IPS DF 6.9 (cell line): ENCODE measurements at places on chromosomes 5 and 9.

DNA sequence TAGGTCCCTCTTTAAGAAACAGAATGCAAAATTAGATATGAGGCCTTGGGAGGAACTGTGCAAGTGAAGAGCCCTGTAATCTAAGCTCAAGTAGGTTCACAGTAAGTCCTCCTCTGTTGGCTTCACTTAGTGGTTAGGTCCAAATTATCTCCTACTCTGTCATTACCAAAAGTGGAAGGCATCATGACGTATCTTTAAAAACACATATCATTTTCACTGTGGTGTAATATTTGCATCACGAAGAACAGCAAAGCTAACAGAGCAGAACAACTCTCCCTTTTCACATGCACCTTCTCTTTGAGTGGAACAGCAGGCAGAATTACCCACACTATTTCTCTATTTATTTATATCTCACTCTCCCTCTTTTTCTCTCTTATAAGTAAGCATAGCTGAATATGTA lies 240.5 kb upstream of the CCNH start:
- DNase-seq = no peak

GRCh38 chr5:74200560-74200959 lies 440.0 kb downstream of the ENC1 start:
- no peak for DNase-seq

- DNase-seq = no peak
Measured at GRCh38 chr5:92594031-92594430, 987.0 kb downstream of the NR2F1-AS1 start.

DNA sequence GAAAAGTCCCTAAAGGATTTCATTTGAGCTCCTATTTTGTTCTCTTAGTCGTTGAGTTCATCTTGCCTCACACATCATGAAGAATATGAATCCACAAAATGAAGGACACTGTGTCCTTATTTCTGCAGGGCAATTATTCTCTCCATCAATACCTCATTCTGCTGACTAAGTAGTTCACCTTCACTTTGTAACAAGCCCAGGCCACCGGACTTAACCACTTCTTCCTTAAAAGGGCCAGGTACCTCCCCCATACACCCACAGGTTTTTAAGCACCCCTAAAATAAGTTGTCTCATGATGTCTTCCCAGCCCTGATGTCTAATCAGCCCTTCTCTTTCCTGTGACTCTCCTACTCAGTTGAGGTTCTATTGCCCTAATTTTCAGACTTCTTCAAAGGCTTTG lies 67.1 kb upstream of the PLPP6 start:
- DNase-seq = no peak

GRCh38 chr5:6936031-6936430 lies 222.8 kb downstream of the TENT4A start:
- no peak for DNase-seq

DNA sequence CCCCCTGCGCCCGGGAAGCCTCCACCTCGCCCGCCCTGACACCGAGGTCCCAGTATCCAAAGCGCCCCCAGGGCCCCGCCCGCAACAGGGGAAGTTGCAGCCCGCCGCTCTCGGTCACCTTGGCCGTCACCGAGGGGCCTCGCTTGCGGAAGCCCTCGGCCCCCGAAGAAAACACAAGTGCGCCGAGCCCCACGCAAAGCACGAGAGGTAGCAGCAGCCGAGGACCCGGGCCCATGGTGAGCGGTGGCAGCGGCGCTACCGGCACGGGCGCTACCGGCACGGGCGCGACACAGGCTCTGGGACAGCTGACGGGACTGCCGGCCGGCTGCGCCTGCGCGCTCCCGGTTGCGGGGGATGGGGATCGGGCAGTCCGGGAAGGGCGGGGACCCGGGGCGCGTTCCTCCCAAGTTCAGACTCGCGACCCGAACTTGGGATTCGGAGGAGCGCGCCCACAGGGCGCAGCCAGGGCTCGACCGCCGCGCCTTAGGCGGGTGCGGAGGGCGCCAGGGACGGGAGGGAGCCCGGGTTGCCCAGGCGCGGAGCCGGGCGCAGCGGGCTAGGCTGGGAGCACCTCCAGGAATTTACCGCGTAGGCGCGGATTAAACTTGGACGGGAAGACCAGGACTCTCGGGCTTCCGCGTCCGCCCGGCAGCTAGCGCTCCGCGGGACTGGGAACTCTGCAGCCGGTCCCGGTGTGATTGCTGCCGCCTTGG lies at the start of gene PPIC:
TSS of gene PPIC (minus strand) at position 335 of the 713 bp plus-strand sequence. CDS start at position 235, 100 bp downstream.
- DNase-seq = no peak

DNA sequence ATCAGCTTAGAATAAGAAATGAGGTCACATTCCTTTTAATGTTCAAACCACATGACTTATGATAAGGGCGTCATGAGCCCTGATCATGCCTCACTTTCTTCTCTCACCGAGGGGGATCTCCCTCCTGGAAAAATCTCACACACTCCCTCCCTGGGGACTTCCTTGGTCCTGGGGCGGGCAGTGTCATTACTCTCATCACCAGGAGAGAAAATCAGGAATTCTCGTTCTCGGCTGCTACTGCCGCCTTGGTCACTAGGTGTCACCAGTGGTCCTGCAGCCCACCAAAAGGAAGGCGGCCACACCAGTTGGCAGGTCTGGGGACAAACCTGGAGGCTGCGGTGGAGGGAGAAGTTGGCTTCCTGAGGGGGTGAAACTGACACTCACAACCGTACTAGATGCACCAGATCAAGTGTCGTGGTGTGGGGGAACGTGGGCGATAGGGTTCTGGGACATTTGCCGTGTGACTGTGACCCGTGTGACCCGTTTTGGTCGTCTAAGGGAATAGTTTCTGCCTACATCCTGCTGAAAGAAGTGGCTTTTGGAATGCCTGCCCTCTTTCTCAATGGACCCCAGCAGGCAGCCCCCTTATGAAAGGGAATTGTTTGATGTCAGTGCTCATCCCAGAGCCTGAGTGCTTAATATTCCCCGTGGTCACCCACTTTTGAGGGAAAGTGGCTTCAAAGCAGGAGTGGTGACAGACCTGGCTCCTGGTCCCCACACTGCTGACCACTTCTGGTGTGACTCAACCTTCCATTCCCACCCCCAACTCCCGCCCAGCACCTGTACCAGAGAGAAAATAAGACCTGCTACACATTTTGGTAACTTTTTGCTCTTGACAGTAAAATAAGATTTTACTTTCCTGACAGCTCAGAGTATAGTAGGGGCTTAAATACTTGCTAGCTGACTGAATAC lies 63.2 kb downstream of the ACER2 start:
- peak; percentile 60 for DNase-seq

- no peak for DNase-seq
Measured at GRCh38 chr9:76353280-76353679, 40.9 kb downstream of the RFK start.

DNA sequence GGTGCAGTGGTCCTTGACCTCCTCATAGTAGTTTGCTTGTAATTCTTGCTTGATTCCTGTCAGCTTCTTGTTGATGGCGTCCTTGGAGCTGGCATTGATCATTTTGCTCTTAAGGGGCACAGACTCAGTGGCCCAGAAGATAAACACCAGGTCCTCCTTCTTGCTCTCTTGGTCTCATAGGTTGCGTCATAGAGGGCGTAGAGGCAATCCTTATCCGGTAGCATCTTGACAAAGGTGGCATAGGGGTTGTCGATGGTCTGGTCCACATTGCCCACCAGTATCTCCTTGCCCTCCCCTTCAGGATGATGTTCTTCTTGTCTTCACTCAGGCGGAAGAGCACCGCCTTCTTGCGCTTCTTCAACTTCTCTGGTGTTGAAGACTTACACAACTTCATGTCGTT lies 19.2 kb downstream of the CCDC125 start:
- DNase-seq = no peak

GRCh38 chr5:167071981-167072610 lies 1219.3 kb upstream of the WWC1 start:
- DNase-seq = no peak

DNA sequence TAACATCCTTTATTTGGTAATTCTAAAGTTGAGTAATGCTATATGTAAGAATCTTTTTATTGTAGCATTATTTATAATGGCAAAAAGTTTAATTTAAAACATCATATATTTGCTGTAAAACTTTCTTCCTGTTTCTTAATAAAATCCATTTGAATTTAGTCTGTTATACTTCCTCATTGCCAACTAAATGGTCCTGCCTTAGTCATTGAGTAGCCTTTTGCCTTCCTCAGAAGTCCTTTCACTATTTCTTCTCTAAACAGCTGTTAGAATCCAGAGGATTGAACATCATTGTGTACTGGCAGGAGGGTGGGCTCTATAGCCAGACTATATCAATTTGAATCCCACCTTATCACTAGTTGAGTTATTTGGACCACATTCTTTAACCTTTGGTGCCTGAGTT lies 11.0 kb downstream of the SLC44A1 start:
- no peak for DNase-seq

- DNase-seq = no peak
Measured at GRCh38 chr5:180291234-180291940, 496 bp downstream of the MAPK9 start.
